NCI-H2107 (cell line): ENCODE measurements at places on chromosomes 7 and 10.

DNA sequence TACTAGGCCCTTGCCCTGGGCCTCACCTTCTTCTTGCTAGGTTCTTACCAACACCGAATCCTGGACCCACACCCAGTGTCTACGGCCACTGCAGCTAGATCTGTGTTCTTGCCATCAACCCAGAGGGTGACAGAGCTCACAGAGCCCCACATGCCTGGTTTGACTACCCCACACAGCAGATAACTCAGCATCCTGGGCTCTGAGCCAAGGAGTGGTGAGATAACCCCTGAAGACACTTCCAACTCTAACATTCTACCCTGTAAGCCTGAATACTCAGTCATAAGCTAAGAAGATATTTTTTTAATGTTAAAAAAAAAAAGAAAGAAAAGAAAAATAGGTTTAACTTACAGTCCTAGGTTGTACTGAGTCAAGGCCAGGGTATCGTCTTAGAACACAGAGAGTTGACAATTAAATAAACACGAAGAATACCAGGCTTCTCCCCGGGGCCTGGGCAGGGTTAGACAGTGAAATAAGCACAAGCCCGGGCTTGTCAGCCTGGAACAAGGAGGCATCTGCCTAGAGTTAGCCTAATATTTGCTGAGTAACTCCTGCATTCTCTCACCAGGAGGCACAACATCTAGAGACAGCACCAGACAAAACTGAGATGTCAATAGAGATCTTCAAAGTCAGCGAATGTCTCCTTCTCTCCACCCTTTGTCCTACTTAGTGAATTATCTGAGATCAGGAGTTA, 556.5 kb upstream of the LRRN3 start:
- DNase-seq = no peak

- no peak for DNase-seq
Measured at GRCh38 chr7:74709880-74710671, 52.6 kb downstream of the GTF2I start.

- no peak for DNase-seq
Measured at GRCh38 chr7:3461923-3462322, 160.9 kb downstream of the SDK1 start.

DNA sequence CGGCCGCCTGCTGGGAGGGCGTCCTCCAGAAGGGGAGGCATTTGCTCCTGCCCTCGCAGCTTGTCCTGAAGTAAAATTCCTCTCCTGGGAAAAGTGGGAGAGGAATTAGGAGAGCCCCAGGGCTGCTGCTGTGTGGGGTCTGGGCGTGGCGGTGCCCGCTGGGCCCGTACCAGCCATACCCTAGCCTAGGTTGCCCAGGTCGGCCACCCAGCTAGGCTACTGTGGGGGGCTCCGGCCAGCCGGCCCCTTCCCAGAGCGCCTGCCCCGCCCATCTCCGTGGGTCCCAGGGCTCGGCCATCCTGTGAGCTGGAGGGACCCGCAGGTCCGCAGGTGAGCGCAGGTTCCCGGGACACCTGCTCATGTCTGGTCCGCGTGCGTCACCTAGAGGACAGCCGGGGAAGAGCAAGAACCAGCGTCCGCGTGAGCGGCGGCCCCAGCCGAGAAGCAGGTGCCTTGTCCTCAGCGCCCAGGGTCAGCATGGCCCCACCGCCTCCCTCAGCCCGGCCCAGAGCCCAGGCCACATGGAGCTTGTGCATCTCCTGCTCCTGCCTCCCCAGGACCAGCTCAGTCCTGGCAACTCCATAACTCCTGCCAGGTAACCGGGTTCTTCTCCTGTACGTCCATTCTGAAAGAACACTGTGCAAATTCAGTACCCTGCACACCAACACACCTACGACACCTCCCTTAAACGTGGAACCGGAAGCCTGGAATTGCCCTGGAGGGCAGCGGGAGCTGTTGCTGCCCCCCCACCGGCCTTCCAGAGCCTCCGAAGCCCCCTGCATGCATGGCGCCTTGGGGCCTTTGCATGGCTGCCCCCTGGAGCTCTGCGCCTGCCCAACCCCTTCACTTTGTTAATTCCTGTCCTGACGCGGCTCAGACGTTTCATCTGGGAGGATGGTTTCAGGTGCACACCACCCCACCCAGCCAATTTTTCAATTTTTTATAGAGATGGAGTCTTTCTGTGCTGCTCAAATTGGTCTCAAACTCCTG, 22.8 kb upstream of the FOXL3 start:
- no peak for DNase-seq

DNA sequence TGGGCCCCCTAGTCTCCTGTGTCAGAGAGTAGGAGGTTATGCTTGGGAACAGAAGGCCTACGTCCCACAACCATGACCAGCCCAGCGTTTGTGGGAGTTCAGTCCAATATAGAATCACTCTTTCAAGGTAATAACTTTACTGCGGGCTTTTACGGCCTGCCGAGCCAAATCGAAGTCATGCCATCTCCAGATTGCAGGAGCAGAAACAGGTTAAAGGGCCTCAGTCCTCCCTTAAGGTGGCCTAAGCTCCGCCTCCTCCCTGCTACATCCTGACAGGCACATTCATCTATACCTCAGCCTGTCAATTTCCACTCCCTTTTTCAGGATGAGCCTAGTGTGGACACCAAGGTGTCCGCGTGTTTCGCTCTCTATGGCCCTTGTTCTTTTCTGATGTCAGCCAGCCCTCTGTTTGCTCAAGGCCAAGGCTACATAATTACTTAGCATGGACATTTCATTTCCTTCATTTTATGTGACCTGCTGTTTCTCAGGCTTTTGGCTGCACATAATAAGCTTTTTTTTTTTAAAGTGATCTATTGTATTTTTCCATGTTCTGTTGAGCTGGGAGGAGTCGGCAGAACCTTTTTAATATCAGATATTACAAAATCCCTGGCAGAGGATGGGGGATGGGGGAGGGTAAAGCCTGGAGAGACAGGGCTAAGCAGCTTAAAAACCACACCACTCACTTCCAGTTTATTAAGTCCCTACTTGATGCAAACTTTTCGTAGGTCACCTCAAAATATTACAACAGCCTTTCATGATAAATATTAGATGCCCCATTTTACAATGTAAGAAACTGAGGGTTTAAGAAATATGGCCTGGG, 84.6 kb downstream of the CACNB2 start:
- no peak for DNase-seq

DNA sequence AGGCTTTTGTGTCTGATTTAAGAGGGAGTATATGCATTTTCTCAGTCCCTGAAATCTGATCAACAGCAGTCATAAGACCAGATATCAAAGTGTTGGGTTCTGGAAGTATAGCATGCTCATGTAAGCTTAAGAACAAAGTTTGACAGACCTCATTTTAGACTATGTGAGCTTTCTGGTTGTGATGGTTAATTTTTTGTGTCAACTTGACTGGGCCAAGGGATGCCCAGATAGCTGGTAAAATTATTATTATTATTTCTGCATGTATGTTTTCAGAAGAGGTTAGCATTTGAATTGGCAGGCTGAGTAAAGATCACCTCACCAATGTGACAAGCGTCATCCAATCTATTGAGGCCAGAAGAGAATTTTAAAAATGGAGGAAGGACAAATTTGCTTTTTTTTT, 63.5 kb upstream of the FRMD4A start:
- DNase-seq = no peak

GRCh38 chr7:130381468-130382312, 1.4 kb downstream of the CPA1 start:
- DNase-seq = no peak

DNA sequence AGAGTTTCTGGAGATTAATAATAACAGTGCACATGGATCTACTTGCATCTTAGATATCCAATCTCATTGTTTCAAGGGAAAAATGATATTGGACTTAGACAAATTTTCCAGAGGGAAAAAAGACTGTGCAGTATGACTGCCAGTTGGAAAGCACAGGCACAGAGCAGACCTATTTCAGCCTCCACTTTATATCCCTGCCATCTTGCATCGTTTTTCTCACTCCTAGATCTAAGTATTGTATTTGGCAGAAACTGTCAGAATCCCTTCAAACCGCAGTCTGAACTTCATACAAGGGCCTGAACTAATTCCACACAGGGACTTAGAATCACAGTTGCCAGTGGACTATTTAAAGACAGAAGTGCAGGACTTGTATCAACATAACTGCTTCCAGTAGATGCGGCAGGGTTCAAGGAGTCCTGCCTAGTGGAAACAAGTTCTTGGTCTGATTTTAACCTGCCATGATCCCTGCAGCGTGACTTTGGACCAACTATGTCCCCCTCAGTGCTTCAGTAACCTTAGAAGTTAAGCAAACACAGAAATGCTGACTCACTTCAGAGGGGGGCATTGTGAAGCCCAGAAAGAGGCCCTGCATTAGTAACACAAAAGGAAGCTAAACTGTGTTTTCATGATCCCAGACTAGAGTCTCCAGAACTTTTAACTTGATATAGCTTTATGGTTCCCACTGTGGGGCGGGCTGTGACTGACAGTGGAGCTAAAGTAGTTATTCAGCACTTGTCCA, 95.7 kb upstream of the PALS2 start:
- DNase-seq = peak; percentile 49

DNA sequence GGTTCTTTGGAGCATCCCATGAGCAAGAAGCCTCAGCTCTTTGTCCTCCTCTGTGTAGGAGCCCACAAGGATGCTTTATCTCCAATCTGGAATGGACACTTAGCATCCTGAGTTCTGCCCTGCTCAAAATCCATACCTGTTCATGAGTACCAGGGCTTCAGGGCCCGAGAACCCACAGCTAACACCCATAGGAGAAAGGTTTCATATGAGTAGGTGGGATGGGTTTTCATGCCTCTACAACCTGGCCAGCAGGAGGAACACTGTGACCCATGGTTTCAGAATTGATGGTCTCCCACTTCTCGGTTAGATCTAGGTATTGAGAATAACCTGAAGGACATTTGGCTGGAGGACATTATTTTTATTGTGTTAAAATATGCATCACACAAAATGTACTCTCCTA, 57.8 kb downstream of the TBXAS1 start:
- no peak for DNase-seq

GRCh38 chr10:117677890-117678500, 135.4 kb downstream of the EMX2 start:
- no peak for DNase-seq

DNA sequence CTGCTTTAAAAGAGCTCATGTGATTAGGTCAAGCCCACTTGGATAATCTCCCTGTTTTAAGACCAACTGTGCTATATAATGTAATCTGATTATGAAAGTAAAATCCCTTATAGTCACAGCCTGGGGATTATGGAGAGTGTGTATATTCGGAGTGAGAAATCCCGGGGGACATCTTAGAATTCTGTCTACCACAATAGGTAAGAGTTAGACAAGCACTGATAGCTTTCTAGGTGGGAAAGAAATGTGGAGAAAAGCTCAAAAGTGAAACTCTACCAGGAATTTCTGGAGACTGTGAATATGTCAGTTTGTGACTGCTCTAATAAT, 2.9 kb upstream of the VCL start:
- DNase-seq = no peak

GRCh38 chr10:130745821-130746220, 565.7 kb downstream of the TCERG1L start:
- DNase-seq = no peak

DNA sequence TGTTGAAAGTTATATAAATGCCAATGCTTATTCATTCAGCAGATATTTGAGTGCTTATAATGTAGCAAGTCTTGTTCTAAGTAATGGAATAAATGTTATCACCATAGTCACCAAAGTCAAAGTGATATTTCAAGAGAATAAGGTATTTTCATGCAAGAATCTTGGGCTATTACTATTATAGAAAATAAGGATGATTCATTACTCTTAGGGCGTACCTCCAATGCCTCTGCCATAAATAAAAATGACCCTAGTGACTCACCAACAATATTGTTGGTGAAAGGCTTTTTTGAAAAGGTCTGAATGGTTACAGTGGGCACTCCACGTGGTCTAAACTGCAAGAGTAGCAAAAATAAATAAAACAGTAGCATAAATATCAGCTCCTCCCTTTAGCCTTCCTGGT, 68.4 kb downstream of the RALA start:
- DNase-seq = no peak

DNA sequence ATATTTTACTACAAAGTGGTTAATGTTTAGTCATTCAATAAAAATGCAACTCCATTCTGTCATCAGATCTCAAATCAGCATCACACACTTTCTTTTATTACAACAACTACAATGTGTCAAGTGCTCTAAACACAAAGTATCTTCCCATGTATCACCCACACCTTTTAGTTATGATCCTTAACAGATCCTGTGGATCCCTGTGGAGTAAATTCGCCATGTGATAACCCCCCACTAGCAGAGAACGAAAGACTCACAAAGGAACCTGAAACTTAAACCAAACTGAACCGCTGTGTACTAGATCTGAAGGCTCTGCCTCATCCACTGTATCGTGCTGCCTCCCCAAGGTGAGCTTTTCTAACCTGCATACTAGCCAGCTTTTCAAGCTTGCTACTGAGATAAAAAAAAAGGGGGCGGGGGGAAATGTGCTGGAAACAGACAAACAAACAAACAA, 1.7 kb downstream of the DPY19L1 start:
- peak; percentile 35 for DNase-seq

- DNase-seq = no peak
Measured at GRCh38 chr10:47339759-47340607, 8.2 kb upstream of the RBP3 start.

GRCh38 chr7:82629583-82629982, 186.0 kb upstream of the CACNA2D1 start:
- DNase-seq = no peak

- no peak for DNase-seq
Measured at GRCh38 chr10:85621562-85621961, 745.0 kb downstream of the GRID1 start.

DNA sequence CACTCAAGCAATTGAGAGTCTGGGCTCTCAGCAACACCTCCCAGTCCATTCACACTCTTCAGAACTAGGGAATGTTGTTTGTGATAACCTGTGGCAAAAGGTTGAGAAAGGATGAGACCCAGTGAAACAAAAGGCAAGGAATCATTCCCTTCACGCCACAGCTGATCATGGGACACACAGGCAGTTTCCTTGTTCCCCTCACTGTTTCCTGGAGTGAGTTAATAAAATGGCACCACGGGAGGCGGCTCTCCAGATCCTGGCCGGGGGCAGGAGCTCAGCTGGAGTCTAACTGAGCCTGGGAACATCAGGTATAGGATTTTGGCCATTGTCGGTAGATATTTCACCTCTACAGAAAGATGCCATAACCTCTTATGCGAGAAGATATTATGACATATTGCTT, 107.3 kb upstream of the FAM171A1 start:
- DNase-seq = no peak

DNA sequence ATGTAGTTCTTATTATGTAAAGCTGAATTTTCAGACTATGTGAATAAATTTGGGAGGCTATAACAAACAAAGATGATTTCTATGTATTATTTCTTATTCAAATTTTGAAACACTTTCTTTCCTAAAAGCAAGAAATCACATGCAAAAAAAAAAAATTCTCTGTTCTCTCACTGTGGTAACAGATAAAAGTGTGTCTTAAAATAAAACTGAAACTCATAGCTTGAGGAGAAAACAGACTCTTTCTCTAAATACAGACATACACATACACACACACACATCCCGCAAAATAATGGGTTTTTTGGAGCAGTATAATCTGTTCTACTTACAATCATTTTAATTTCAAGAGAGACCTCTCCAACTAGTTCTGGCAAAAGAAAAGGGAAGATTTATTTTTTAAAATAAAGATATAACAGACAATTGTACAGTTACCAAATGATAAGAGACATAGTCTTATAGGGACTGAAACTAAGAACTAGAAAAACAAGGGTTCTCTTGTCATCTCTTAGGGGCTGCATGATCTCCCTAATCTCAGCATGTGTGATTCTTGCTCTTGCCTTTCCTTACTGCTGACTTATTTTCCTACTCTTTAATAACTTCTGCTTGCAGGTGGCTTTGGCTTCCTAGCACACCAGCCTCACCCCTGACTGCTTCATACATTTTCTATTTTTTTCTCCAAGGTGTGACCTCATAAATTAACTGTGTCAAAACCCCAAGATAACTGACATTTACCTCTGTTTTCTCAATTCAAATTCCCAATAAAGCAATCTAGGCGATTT, 483.5 kb upstream of the POT1 start:
- no peak for DNase-seq
